Substantia nigra (tissue), 51 donors: ENCODE measurements at places on chromosomes 1 and 21.

GRCh38 chr1:202266061-202266765, 72.6 kb downstream of the LGR6 start:
- no peak for DNase-seq

DNA sequence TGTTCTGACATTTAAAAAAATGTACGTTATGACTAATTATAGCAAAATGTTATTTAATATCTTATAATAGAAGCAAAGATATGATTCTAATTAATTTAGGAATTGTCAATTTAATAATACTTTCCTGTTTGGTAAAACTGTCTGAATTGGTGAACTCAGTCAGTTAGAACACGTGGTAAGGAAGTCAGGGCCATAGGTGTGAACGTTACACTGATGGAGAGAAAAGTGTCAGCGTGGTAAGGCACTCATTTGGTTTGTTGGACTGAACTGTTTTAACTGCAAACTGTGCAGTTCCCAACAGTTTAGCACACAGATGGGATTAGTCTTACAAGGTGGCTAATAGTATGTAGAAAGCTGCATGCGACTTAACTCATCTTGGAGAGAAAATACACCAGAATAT, 102.9 kb downstream of the EPB41 start:
- no peak for DNase-seq

DNA sequence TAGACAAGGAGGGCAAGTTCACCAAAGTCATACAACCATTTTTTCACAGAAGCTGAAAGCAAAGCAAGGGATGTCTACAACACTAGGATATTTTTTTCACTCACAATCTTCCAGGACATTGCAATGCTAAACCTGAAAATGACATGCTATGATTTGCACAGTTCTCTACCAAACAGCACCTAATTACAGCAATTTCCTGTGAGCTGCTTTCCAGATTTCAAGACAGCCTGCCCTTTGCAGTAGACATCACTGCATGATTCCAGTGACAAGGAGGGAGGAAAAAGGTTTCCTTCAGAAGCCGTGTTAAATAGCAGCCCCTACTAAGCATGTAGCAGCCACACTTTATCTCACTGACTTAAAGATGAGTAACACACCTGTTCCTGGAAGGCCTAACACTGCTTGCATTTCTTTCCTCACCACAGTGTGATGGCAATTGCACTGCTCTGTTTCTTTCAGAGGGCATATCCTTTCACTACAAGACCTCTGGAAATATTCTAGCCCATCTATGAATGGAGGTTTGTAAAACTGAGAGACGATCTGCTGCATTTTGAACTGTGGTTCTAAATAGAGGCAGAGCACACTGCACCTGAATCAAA, 97.1 kb downstream of the DUSP10 start:
- no peak for DNase-seq

DNA sequence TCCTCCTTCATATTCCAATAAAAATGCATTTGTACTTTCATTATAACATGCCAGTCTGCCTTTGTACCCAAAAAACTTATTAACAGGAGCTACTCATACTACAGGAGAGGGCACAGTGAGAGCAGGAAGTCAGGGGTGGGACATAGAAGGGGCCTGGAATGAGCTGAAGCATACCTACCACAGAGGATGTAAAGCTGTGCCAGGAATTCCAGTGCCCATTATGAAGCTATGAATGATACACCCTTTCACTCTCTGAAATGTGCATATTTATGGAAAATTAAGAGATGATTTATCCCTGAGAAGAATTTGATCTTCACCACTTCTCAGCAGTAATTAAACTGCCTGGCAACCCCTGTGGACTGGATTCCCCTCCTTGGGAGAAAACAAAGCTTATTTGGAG, 65.8 kb downstream of the ATP5PO start:
- DNase-seq: no peak

GRCh38 chr1:229102741-229103391, 168.0 kb upstream of the RAB4A start:
- no peak for DNase-seq

- peak; percentile 27 for DNase-seq
These were observed 115.7 kb downstream of the SLC30A10 start for GRCh38 chr1:219812491-219813203.

DNA sequence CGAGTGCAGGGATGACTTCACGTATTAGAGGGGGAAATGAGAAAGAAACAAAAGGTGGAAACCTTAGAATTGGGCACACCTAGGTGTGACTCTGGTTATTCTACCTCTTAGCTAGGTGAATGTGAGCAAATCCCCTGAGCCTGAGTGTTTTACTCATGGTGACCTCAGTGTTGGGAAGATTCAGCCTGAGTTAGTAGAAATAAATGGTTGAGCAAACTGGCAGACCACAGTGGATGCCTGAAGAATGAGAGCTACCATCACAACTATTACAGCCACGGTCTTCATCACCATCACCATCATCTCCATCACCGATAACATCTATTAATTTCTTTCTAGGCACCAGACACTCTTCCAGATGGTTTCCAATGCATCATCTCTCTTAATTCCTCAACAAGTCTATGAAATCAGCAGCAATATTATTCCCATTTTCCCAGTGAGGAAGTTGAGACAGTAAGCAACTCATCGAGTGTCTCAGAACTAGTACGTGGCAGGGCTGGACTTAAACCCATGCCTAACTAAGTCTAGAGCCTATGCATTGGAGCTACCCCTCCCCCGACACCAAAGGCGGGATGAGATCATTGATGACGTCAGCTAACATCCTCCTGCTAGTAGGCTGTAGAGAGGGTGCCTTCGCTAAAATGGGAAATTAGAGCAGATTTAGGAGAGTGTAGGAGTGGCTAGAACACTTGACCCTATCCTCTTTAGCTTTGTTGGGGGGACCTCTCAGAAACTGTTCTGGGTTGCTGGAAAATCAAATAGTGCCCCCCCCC, 7.9 kb upstream of the KAZN start:
- DNase-seq: no peak

- no peak for DNase-seq
These were observed 507.1 kb upstream of the ZRANB2 start for GRCh38 chr1:71587961-71588360.

DNA sequence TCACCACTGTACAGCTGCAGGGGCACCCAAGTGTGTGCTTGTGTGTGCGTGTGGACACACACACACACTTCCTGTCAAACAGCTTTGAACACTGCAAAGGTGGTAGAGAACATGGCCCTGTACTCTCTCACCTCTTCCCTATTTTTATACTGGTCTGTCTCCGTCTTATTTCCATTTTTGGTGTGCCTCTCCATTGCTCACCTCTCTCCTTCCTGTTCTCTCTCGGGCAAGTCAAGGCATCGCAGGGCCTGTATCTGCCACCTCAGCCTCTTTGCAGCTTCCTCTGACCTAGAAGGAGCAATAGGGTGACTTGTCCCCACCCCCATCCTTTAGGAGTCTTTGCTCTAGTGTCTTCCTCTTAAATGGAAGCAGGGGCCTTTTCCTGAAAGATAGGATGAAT, 2.2 kb downstream of the SMCP start:
- no peak for DNase-seq

DNA sequence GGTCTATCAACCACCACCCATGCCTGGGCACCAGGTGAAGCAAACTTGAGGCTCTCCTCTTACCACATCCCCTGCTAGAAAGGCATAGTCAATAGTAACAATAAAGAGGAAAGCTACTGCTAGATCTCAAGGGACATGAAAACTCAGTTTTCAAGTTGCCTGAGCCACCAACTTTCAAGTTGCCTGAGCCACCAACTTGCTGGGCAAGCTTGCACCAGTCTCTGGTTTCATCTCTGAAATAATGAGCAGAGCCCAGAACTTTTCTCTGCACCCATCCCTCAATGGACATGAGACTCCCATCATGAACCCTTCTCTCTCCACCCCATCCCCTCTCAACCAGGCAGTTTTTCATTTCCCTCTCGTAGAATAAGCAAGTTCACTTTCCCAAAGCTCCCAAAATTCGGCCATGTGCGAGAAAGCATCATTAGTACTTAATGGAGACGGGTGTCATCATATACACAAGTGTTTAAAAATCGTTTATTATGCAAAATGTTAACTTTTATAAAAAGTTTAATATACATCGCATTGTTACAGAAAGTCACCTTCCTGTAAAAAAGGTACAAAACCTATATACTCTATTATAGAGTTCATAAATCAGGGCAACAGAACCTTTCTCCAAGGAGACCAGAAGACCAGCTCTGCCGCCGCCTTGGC, 1.7 kb downstream of the ID3 start:
- DNase-seq: no peak

GRCh38 chr1:47951026-47951425, 46.2 kb downstream of the TRABD2B start:
- peak; percentile 25 for DNase-seq

GRCh38 chr1:44609768-44610526, 64.3 kb downstream of the TMEM53 start:
- DNase-seq: no peak

GRCh38 chr1:151455231-151455630, 4.1 kb downstream of the POGZ start:
- DNase-seq: no peak

DNA sequence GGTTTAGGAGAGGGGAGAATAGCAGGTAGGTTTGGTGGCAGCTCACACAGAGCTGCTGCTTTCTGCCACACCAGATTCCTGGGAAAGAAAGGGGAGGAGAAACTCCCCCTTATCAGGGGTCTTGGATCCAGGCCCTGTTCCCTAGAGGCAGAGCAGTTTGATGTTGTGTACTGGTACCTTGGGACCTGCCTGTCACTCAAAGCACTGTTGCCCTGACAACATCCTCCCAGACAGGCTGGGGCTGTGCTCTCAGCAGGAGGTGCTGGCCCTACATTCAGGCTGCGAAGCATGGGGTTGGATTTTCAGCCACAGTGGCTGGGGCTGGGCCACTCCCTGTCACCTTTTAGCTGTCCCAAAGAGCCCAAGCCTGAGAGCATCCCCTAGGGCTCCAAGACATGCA, 188.0 kb downstream of the GRIK3 start:
- no peak for DNase-seq

DNA sequence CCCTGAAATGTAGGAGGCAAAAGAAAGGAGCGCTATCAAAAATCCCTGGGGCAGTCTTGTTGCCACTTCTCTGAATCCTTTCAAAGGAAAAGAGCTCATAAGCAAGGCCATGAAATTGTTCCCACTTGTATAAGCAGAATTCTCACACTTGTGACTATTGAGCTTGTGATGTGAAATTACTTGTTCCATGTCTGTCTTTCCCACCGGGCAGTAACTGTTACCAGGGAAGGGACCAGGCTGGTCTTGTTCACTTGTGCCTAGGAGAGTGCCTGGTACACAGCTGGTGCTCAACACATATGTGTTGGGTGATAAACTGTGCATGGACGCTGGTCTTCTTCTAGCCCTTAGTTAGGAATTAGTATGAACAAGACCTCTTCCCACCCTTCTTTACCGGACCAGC, 150.6 kb downstream of the CDC7 start:
- no peak for DNase-seq

DNA sequence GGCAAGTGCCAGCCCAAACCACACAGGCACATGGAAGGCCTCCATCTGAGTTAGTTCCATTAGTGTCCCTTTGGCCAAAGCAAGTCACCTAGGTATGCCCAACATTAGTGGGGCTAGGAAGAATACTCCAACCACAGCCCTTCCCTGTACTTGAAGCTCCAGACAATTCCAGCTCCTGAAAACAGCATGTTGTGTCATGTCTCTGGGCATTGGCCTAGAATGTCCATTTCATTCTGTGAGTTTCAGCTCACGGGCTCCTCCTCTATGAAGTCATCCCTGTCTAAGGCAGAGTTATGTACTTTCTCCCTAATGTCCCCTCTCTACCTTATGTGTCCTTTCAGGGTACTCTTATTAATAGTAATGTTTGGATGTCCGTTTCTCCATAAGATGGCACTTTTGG, 96.5 kb upstream of the SPATA6 start:
- no peak for DNase-seq

DNA sequence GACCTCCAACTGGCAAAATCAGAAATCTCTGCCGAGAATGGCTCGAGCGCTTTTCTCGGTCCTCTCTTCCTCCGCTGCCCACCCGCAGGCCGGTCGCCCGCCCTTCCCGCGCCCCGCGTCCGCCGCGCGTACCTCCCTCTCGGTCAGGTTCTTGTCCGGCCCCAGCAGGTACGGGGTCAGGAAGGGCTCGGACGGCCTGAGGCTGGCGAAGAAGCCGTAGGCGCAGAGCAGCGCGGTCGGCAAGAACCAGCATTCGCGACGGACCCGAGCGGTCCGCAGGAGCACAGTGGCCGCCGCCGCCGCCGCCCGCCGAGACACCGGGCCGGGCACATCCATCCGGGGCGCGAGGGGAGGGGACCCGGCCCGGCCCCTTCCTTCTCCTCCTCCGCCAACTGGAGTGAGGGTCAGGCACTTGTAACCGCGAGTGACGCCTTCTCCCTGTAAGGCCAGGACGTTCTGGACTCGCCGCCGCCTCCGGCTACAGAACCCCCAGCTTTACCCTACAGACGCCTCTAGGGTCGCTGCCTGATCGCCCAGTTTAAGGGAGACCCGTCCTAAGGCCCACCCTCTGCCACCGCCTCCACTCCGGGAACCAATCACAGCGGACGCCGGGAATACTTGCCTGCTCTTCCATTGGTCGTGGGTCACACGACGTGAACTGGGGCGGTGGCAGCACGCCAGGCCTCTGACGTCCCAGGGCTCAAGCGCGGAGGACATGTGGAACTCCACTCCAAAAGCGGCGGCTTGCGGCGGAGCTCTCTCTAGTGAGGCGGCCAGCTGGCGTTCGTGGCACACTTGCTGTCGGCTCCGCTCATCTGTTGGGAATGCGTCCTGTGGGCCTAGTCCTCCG, at the start of gene SLC19A2:
Gene SLC19A2, minus strand, starts transcription at position 514 of the 850 bp plus-strand sequence. Its CDS starts 178 bp downstream, at position 336.
- peak; percentile 99 for DNase-seq

GRCh38 chr1:83520797-83521196, 478.1 kb downstream of the TTLL7 start:
- DNase-seq: no peak

DNA sequence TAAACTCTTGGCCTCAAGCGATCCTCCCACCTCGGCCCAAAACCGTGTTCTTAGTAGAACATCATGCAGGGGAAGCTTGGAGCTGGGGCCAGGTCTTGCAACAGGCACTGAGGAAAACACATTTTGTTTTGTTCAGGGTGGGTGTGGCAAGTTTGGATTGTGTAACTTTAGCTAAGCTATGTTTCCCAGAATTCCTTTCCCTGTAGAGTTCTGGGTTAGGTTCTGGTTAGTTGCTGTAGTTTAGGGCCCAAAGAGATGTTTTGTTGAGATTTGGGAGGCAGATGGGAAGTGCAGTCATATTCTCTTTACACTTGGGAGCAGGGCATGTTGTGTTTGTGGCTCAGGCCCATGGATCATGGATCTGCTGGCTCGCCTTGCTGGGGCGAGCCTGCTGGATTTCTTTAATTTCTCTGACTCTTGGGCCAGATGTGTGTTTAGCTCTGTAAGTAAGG, 24.0 kb downstream of the PLA2G5 start:
- DNase-seq: no peak

- DNase-seq: no peak
These were observed 59.6 kb downstream of the DMRTB1 start for GRCh38 chr1:53518775-53519174.

DNA sequence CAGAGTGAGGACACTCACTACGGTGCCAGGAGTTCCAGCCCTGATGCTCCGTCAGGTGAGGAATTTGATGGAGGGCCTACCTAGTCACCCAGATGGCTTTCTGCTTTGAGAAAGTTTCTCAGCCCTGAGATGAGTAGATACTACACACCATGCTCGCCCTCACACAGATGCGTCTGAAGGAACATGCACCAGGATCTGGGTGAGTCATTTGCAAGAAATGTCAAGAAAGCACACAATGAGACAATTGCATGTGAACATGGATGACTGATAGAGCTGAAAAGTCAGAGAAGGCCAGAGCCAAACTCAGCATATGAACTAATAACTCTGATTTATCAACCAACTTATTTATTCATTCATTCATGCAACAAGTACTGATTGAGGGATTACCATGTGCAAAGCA, 483.9 kb downstream of the OMA1 start:
- no peak for DNase-seq

GRCh38 chr1:98991127-98992012, 13.3 kb downstream of the PLPPR5 start:
- DNase-seq: no peak
